ENCODE measurements at places on chromosomes 7 and 10.

GRCh38 chr7:31878875-31879274, 191.3 kb downstream of the PDE1C start:
- no peak for DNase-seq

DNA sequence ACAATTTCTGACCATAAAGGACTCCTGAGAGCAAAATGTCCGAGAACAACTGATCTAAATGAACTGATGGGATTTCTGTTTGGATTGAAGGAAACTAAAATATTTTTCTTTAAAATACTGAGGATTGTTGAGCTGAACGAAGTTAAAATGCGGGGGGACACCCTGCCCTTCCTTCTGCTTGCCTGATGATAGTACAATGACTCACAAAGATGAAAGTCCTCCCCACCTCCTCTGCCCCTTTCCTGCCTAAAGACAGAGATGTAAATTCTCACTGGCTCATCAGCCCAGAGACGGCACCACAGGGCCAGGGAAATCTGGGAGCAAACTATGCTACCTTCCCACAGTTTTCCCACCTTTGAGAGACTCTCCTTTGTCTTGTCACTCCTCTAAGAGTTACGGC, 180.6 kb downstream of the PHTF2 start:
- DNase-seq: no peak

- DNase-seq: no peak
These were observed 9.0 kb upstream of the BLVRA start for GRCh38 chr7:43749383-43749940.

GRCh38 chr7:114649689-114650088, 235.1 kb downstream of the FOXP2 start:
- no peak for DNase-seq

DNA sequence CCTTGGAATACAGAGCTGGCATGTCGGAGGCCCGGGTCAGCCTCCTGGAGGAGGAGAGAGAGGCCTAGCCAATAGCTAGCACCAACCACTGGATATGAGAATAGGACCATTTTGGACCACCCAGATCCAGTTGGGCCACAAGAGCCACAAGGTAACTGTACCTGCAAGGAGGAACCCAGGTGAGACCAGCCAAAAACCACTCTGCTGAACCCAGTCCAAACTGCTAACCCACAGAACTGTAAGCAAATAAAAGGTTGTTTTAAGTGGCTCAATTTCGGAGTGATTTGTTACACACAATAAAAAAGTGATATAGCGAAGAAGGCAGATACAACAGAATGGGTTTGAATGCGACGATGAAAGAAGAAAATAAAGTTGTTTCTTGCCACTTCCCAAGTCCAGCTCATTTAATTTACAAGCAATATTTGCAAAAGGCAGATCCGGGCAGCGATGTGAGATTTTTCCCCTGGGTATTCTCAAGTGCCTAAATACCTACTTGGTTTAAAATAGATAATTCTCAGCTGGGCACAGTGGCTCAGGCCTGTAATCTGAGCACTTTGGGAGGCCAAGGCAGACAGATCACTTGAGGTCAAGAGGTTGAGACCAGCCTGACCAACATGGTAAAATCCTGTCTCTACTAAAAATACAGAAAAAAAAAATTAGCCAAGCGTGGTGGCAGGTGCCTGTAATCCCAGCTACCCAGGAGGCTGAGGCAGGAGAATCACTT, 23.1 kb downstream of the ZNF467 start:
- no peak for DNase-seq

DNA sequence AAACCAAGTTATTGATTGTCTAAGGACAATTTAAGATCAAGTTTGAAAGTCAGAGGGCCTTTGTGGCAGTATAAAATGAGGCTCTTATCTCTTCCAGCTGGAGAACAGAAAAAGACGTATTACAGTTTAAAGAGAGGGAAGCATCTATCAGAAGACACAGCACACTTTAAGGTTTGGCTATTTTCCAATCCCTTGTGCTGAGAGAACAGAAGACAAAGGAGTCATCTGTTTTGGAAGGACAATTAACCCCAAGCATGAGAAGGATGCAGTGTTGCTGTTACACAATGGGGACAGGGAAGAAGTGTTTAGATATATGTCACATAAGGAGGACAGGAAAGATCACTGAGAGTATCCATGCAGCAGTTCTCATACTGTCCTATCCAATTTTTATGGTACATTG, 1224.2 kb upstream of the SORCS1 start:
- no peak for DNase-seq

DNA sequence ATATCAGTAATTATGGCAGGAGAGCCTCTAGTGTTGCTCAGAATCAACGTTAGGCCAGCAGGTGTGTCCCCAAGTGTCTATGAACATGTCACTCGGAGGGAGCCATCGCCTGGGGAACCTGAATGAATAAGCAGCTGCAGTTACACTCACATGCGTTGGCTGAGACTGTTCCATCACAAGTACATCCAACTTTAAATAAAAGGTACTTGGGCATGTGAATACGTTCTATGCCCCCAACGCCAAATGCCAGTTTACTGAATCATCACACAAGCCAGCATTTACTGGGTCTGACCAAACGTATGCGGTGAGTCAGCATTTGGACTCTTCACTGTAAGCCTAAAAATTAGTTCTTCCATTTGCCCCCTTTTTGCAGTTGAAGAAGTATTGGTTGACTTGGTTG, 207.6 kb upstream of the PLXNA4 start:
- no peak for DNase-seq

Measured in CD4-positive, alpha-beta T cell treated with Interleukin-17A for 1 hour (primary cell).